Central memory CD4-positive, alpha-beta T cell (primary cell): ENCODE measurements at places on chromosomes 7 and 10.

DNA sequence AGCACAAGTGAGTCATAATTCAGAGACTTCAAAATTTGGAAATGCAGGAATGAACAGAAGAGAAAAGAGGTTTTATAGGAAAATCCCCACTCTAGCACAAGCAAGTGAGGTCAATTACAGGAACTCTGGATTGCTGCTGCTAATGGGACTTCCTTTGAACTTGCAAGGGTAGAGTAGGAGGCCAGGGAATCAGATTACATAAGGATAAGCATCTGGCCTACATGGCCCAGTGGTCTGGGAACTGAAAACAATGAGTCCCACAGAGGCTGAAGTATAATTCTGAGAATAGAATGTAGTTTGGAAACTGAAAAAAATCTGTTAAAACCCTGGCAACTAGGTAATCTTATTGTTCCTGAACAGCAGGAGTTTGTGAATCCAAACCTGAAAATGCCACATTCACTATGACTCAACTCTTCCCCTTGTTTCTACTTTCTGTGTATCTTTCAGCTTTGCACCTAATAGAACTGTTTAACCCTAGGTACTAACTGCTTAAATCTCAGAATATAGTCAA, 66.5 kb downstream of the CTNNA3 start:
- no peak for DNase-seq

GRCh38 chr7:101386558-101387231, 24.0 kb downstream of the COL26A1 start:
- no peak for DNase-seq

- DNase-seq, result no peak
Observed at GRCh38 chr7:121002048-121002756, 13.7 kb downstream of the CPED1 start.

DNA sequence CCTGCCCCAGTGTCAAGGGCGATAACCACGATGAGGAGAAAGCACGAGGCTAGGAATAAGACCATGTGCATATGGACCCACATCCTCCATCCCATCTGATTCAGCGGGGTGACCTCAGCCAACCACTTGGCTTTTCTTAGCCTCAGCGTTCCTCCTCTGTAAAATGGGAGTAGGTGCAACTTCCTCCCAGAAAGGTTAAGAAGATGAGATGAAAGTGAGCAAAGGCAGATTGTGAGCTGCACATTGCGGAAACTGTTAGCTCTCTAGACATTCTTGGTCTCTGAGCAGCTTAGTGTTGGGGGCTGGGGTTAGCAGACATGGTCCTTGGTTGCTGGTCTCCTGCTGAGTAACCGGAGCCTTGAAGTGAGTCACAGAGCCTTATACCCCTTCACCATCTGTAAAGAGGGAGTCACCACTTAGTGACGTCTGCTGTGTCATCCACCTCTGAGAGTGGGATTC, 497.3 kb upstream of the GALNT17 start:
- DNase-seq, result no peak

DNA sequence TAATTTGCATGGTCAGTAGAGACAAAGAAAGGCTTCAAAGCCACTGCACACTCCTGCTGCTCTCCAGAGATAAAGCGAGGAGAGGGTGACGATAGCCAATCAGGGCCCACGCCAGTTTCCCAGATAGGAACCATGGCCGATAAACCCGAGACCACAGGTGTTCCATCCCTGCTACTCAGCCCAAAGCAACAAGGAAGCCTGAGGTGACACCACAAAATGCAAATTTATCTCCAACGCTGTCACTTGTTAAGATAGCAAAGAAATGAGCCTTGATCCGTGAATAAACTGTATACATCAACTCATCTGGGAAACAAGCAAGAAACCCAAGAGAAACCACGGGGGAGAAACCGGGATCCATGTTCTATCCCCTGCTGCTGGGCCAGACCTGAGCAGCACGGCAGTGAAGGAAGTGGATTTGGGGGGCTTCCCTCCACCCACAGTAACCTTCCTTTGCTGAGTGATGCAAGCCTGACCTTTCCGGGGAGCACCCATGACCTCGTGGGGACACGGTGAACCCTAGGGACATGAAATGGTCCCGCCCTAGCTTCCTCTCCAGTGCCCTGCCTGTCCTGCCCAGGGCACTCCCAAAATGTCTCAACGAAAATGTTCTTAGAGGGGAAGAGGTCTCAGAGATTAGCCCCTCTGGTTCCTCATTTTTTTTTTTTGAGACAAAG, 164.6 kb downstream of the PTPRN2 start:
- DNase-seq, result no peak

GRCh38 chr7:87038993-87039690, 20.3 kb downstream of the ELAPOR2 start:
- no peak for DNase-seq

- no peak for DNase-seq
Observed at GRCh38 chr7:65796205-65796604, 76.7 kb upstream of the VKORC1L1 start.

DNA sequence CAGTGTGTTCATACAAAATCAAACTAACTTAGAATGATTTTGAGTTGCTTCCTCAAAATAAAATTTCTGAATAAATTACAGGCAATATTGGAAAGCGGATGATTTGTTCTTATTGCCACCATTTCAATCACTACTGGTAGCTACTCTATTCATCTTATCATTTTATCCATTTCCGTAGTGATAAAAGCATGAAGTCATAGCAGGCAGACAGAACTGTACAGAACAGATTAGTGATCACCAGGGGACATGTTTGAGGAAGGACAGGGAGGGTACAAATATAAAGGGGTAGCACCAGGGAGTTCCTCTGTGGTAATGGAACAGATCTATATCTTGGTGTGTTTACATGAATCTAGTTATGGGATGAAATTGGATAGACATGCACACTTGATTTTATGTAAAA, 138.5 kb downstream of the WNT2 start:
- no peak for DNase-seq

GRCh38 chr7:141322383-141322782, 228.8 kb upstream of the AGK start:
- no peak for DNase-seq

GRCh38 chr10:17196573-17196972, 4.9 kb downstream of the TRDMT1 start:
- DNase-seq, result no peak

- DNase-seq, result no peak
Observed at GRCh38 chr10:83522881-83523386, 616.4 kb upstream of the GHITM start.

- no peak for DNase-seq
Observed at GRCh38 chr7:44447874-44448425, 42.5 kb downstream of the NUDCD3 start.

DNA sequence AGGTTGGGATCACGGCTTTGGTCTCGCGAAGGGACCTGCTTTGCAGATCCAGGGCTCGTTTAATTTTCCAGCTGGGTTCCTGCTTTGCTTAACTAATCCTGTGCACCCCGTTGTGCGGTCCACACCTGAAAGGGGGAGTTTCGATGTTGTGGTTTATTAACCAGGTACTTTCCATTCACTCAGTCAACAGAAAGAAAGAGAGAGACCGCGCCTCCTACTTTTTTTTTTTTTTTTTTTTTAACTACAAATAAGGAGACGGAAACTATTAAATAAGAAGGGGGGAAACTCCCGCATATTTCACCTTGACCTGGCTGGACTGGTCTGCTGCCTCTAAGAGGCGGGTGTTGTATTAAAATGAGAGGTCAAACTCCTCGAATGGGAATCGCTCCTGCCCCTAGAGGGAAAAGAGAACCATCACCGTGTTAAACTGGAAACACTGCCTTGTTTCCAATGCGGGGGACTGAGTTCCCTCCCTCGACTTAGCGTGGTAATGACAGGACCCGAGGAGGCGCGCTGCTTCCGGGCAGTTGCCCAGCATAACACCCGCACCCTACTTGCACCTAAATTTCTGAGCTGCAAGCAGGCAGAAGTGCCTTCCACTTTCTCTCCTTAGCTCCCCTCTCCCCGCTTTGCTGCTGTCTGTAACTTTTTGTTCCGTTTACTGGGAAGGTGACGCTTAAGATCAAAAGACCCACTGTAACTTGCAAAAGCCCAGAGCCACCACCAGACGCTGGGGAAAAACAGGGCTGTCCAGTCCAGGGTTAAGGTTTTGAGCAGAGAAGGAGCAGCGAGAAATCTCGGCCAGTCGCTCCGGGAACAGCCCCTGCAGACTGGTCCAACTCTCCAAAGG, 1.1 kb upstream of the ITGB8 start:
- DNase-seq, result no peak

DNA sequence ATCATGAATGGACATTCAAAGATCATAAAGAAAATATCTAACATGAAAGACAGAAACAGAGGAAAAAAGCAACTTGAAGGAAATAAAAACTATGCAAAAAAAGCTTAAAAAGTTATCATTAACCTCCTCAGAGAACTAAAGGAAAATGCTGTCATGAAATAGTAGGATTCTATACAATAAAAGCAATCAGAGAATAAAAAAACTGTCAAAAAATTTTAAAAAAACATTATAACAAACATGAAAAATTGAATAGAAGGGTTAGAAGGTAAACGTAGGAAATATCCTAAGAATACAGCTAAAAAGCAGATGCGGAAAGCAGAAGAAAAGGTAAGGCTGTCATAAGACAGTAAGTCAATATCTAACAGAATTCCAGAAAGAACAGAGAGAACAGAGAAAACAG, 44.8 kb downstream of the SGMS1 start:
- no peak for DNase-seq

GRCh38 chr7:149823191-149823630, 15.0 kb upstream of the ZNF862 start:
- no peak for DNase-seq

DNA sequence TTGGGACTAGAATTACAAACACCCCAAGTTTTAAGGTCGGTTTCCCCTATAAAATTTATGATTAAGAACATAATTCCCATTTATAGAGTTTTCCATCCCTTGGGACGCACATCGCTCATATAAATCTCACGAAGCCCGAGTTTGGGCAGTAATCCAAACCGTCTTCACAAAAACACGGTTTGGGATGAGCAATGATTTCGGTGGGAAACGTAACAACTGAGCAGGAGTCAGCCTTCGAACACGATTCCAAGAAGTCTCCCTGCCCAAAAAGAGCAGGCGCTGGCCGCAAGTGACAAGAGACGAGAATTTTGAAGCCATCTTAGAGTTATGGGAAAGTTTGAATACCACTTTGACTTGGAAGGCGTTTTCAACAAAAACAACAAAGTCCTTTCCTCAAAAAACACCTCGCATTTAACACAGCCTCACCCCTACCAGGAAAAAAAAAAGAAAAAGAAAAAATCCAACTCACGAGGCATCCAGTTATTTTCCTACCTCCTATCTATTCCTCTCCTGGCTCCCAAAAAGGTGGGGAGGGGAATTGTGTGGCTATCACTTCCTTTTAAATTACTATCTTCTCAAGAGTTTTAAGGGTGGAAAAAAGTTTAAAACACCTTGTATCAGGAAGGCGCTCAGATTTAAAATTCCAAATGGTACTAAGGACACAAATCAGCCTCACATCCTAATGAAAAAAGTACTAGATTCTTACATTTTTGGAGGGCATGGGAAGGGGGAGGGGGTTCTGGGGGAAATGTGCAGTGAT, 1.6 kb downstream of the SEPHS1 start:
- no peak for DNase-seq

DNA sequence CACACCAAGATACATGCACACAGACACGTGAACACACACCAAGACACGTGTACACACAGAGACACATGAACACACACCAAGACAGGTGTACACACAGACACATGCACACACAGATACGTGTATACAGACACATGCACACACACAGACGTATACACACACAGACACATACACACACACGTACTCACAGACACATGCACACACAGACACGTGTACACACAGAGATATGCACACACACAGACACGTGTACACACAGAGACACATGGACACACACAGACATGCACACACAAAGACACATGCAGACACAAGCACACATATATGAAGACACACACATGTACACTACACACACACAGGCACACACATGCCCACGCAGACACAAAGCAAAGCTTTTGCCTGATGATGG, 134.6 kb downstream of the TCERG1L start:
- DNase-seq, result no peak

DNA sequence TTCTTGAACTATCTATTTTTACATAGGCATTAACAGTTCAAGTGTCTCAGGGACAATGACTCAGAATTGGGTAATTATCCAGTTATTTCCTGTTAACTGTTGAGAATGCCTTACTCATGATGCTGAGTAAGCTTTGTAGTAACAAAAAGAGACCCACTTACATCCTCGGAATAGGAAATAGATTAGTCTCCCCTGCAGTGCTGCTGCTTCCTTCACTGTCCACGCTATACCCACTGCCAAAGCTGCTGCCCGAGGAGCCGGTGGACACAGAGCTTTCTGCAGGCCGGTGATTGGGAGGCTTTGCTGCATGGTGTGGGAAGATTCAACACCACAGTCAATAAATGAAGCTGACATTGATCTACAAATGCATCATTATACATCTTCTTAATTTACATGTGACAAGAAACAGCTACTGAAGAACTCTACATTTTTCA, 357.1 kb downstream of the PCLO start:
- DNase-seq, result no peak

- DNase-seq, result no peak
Observed at GRCh38 chr7:28088032-28088431, 92.6 kb downstream of the JAZF1 start.

DNA sequence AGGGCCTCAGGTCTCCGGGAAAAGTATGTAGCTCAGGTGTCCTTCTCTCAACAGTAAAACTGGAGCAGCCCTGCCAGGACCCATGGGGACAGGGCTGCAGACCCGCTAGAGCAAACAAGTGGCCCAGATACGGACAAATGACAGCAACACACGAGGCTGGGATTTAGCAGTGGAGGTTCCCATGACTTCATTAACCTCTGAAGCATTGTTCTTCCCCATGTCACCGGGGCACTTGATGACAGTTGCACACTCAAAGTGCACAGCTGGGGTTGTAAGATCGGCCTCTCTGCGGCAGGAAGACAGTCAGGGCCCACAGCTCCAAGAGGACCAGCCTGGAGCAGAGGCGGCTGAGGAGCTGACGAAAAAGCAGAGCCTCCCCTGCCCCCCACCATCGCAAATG, 12.5 kb upstream of the PODXL start:
- no peak for DNase-seq

DNA sequence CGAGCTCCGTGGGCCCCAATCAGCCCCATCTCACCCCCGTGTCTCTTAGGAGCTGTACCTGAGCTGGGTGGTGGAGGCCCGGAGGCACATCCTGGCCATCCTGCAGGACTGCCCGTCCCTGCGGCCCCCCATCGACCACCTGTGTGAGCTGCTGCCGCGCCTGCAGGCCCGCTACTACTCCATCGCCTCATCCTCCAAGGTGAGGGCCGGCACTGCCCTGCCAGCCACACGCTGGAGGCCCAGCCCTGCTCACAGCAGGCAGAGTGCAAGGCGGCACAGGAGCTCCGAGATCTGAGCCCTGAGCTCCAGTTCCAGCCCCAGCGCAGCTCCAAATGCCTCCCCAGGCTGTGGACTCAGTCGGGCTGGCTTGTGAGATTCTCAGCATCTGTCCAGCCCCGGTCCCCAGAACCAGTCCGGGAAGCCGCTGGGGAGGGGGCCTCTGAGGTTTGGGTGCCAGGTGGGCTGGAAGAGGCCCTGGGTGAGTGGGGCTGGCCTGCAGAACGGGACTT, 9.3 kb downstream of the TMEM120A start:
- DNase-seq, result no peak
